Activated CD4-positive, alpha-beta T cell treated with anti-CD3 and anti-CD28 coated beads, Interleukin-2, amount 50 U/mL, for 24 hours (primary cell): ENCODE measurements at places on chromosomes 3 and 15.

DNA sequence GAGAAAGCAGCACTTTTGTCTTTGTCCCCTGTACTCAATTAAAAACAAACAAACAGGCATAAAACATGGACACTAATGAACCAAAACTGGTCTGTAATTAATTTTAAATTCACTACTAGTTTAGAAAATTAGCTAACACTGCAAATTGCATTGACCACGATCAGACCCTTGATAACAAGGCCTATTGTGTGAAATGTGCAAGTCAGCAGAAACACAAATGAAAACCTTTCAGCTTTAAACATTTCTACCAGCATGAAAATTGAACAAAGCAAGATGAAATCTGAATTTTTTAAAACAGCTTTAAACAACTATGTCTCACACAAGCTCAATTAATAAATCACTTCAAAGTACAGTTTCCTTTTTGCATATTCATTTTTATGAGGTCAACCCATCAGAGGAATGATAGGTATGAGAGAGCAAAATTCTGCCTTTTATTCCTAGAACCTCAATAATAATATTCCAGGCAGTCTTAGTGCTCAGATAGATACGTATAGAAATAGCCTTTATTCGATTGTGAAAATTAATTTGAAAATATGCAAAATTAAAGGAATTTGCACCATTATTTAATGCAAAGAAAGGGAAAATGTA lies 27.0 kb upstream of the CHMP2B start:
- no peak for DNase-seq

- DNase-seq: no peak
Observed at GRCh38 chr15:90881978-90882721, 2.2 kb upstream of the FES start.

DNA sequence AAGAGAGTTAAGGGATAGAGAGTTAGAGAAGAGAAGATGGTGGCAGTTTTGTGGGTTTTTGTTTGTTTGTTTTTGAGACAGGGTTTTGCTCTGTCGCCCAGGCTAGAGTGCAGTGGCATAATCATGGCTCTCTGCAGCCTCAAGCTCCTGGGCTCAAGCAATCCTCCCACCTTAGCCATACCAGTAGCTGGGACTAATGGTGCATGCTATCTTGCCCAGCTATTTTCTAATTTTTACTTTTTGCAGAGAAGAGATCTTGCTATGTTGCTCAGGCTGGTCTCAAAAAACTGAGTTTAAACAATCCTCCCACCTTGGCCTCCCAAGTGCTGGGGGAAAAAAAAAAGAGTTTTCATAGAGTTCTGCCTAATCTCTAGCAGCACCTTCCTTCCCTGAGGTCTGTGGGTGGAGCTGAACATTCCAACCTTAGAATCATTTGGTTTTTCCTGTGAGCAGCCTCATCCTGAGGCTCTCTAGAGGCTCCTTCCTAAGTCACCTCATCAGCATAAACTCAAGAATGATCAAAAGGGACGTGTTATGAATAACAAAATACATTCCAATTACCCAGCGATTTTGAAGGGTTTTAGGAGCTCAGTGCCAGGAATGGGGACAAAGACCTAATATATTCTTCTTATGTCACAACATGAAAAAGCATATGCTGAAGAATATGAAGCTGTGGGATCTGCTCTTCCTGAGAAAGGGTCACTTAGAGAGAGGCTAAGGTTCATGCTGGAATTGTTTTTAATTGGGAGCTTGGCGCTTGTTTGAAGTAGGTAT lies 180.6 kb downstream of the LSAMP start:
- no peak for DNase-seq

- DNase-seq: no peak
Observed at GRCh38 chr15:67193223-67193990, 61.1 kb downstream of the AAGAB start.

- DNase-seq: no peak
Observed at GRCh38 chr15:98941595-98942255, 65.9 kb downstream of the PGPEP1L start.

GRCh38 chr15:26630857-26631256 lies 142.0 kb downstream of the GABRB3 start:
- DNase-seq: no peak
